Activated CD8-positive, alpha-beta memory T cell treated with anti-CD3 and anti-CD28 coated beads for 1 hour (primary cell): ENCODE measurements at places on chromosomes 4 and X.

DNA sequence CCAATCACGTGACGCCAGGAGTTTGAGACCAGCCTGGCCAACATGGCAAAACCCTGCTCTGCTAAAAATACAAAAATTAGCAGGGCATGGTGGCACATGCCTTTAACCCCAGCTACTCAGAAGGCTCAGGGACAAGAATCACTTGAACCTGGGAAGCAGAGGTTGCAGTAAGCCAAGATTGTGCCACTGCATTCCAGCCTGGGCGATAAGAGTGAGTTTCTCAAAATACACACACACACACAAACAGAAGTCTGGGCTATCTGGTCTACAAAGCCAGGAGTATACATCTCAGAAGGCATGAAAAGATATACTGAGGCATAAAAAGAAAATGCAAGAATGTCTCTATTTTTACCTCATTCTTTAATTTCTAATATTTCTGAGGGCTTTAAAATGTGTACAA is 11.3 kb downstream of the YTHDC1 start:
- DNase-seq: no peak

GRCh38 chr4:72631296-72631695 is 62.3 kb upstream of the ADAMTS3 start:
- DNase-seq: no peak

GRCh38 chrX:47078129-47079043 is at the start of gene RGN:
Gene RGN (plus strand): TSS chrX:47078443. CDS start chrX:47081145, 2,702 bp downstream.
- DNase-seq: no peak

DNA sequence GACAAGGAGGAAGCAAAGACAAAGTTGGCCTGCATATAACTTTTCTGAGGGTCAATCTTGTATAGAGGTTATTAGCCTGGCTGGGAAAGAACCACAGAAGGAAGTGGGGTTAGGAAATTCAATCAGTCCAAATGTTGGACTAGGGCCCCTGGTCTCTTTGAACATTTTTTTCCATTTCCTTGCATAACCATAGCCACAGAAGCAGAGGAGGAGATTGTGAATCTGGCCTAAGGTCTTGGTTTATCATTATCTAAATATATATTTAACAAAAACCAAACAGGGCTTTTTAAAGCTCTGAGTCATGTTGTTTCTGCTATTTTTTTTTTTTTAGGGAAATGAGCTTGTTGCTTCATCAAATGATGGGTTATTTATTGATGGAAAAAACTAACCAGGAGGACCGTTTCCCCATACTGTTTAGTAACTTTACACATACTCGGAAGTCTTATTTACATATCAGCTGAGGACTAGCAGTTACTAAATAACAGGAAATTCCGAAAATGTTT is 97.7 kb upstream of the ACSL4 start:
- no peak for DNase-seq

GRCh38 chrX:15600049-15600448 is 711 bp downstream of the ACE2 start:
- DNase-seq: no peak

DNA sequence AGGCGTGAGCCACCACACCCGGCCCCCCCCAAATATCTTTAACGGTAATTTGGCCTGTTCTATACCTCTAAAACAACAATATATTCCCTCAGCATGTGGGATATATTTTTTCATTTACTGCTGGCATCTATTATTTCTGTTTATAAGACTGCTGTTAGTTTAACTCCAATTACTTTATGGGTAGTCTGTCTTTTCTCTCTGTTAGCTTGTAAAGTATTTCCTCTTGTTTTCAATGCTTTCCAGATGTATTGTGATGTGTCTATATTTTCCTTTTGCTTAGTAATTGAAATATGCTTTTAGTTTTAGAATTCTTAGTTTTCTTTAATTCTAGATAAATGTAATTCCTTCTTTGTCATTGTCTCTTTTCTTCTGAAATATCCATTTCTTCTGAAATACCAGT is 445.8 kb downstream of the ANKRD50 start:
- DNase-seq: no peak

DNA sequence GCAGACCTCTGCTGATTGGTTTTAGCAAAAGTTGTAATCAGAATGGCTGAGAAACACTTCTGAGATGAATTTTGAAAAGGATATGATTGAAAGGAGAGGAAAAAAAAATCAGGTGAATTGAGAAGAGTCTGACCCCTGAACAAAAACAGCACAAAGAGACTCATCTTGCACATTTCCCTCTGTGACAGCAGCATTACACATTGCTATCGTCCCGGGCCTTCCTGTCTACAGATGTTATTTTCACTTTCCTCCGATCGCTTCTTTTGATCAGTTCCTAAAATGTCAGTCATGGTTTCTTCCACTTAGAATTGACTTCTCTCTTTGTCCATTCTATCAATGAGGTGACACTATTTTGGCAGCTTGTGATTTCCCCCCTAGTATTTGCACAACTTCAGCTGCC is 262.6 kb downstream of the GPC3 start:
- DNase-seq: no peak

DNA sequence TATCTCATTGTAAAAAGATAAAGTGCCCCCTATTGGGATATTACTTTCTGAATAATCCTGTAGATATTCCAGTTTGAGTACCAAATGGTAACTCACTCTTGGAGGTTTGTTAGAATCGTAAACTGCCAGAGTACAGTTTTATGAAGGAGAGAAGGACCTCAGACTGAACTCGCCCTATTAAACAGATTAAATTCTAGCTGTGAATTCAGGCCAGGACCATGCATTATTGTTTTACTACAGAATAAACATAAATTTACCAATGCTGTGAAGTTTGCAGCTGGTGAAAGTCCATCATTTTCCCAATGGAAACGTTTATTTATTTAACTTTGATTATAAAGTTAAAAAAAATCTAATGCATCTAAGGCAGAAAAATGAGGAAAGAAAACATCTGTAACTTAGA is 20.2 kb upstream of the PRDM5 start:
- DNase-seq: no peak

DNA sequence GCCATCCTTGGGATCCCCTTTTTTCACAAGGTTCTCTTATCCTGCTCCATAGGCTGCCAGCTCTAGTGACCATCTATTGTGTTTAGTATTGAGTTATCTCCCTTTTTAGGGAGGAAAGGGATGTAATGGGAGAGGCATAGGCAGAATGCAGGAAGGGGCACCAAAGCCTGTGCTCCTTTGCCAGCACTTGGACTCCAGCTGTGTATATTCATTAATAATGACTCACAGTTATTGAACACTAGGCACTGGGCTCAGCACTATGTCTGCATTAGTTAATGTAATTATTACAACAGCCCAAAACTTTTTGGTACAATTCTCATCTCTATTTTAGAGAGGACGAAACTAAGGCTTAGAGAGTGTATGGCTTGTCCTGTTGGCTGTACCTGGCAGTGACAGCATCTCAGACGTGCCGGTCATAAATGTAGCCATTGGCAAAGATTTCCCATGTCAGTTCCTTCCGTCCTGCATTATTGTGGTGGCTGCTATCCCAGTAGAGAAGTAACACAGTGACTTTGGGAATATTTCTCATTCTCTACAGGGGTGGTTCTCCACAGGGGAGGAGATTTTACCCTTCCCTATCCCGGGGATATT is 90.3 kb downstream of the AFF1 start:
- no peak for DNase-seq
